IMR-90 (cell line): ENCODE measurements at places on chromosomes 5 and 9. TPM values are rescaled to one million over a fixed set of nuclear protein-coding genes. Genes with fewer than 3 reads are reported as not detected.

FYB1 gene
- not detected in 2 replicates for total RNA-seq

NR6A1 gene
- 0.28 and 0.36 TPM in 2 replicates for total RNA-seq

ZNF454 gene
- under 0.01 and 0.18 TPM in 2 replicates for total RNA-seq

SLC25A2 gene
- 0.28 TPM in 1 of 2 replicates, not detected in the other for total RNA-seq

IRX1 gene
- not detected in 2 replicates for total RNA-seq

ANKRD31 gene
- under 0.01 TPM in 2 replicates for total RNA-seq

LCN2 gene
- not detected in 2 replicates for total RNA-seq

SPATA31C1 gene
- not detected in 2 replicates for total RNA-seq

DNA sequence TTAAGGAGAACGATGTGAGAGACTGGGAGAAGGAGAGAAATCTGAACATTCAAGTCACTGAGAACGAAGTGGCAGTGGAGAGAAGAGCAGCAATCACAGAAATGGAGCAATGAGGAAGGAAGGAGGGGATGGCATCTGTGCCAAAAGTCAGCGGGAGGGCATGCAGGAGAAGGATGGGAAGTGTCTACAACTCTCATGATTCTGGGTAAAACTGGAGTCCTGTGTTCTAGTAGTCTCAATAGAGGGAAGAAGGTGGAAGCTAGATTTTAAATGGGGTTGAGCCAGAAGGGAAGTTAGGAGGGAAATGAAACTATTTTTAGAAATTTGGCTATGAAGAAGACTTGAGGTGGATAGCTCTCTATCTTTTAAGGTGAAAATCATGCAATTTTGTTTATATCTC, 39.1 kb upstream of the SPATA31C2 start:
- no peak for DNase-seq

GRCh38 chr9:93020771-93021670, 37.5 kb upstream of the SUSD3 start:
- DNase-seq = no peak

- DNase-seq = no peak
Observed at GRCh38 chr5:157492886-157493285, 32.9 kb downstream of the NIPAL4 start.

DNA sequence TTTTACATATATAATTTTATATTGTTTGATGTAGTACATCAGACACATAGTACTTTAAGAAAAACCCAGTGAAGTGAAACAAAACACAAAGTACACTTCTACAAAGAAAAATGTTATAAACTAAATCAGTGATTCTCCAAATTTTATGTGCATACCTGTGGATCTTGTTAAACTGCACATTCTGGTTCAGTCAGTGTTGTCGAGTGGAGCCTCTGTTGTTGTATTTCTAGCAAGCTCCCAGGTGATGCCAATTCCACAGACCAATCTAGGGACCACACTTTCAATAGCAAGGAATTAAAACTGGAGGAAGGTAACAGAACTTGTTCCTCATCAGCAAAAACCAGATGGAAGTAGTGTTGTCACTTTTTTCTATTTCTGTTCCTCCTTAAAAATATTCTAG, 183.8 kb upstream of the CD180 start:
- DNase-seq = no peak

DNA sequence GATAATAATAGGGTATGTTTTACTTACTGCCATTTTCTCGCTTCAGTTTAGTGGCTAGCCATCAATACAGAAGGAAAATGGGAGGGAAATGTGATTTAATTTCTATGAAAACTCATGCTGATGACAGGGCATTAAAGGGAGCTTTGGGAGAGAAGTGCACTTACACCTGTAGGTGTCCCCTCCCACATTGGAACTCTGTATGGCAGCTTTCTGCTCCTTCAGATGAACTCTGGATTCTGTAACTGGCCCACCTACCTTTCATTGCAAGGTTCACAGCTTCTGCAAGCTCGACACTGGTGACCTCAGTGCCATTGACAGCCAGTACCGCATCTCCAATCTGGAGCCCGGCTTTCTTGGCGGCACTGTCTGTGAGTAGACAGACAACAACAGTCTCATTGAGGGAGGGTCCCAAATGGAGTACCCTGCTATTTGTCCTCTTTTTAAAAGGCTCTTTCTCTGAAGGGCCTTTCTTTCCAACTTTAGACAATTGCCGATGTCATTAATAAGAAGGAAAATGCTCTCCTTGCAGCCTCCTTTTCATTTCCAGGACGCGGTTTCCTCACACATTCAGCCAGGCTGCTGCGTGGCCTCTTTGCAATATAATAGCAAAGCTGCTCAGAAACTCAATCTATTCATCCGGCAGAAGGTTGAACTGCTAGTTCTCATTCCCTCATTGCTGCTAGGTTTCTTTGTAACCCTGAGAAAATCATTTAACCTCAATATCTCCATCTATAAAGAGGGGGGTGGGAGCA, 63.6 kb downstream of the NUDT12 start:
- DNase-seq = no peak

DNA sequence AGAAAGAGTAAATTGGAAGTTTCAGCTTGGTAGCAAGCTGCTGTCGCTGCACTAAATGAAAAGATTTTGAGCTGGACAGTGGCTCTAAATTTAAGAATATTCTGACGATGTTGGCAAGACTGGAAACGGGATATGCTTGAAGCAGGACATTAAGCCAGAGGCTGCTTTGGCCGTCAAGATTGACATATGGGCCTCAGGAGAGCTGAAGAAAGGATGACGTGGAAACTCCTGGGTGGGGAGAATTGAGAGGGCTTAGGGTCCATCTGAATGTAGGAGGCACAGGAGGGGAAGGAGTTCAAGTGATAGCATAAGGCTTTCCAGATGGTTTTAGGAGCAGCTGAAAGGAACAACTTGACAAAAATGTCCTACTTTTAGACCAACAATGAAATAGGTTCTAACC, 108.9 kb downstream of the PAPPA start:
- DNase-seq = no peak

- DNase-seq = no peak
Observed at GRCh38 chr5:64188776-64189175, 23.1 kb downstream of the RNF180 start.

- no peak for DNase-seq
Observed at GRCh38 chr9:99072040-99072394, 32.9 kb upstream of the TGFBR1 start.

DNA sequence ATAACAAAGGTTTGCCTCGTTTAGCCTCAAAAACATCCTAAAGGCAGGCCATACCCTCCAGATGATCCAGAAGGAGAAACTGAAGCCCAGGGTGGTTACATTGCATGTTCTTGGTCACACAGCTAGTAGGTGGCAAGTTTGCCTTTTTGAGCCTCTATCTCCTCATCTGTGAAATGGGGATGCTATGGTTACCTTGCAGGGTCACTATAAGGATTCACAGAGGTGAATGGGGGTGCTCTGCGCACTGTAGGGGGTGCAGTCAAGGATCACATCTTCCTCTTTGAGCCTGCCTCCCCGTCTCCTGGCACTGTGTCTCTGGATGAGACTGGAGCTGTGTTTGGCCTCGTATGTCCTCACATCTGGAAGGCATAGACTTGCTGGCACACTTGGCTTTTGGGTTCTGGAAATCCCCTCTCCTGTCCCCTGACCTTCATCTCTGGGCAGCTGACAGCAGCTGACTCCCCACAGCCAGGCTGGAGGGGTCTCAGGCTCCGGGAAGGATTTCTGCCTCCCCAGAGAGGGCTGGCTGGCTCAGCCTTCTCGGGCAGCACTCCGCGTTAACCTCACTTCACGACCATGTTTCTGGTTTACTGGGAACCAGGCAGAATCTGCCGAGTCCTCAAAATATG, 167.7 kb downstream of the RGS3 start:
- no peak for DNase-seq

DNA sequence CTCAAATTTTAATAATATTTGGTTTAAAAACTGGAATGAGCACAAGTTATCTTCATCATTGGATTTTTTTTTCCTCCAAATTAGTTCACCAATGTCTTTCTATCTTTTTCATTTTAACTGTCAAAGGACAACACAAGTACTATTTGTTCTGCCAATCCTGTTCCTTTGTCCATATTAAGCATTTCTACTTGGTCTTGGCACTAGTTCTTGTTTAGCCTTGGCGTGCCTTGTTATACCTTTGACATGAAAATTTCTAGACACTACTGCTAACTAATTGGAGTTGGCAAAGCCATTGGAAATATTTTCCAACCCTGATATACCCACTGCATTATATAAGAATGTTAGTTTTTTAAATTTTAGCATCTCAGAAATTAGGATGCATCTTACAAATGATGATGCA, 3.8 kb downstream of the SPINK6 start:
- DNase-seq = no peak

- DNase-seq = no peak
Observed at GRCh38 chr5:52668139-52668538, 119.6 kb upstream of the ITGA1 start.

DNA sequence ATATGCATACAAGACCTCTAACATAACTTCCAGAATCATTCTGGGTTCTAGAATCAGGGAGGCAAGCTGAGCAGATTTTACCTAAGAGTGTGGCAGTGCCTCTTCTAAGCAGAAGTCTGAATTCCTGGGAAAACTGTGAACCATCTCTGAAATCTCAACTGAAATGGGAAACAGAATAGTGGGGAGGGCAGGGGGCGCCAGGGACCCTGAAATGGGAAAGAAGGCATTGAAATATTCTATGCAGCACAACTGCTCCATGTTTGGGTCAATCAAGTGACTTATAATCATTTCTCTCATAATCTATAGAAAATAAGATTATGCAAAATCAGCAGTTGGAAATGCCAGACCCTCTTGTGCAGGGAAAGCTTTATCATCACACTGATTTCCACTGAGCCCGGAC, 156.1 kb downstream of the EBF1 start:
- no peak for DNase-seq

- no peak for DNase-seq
Observed at GRCh38 chr5:97797994-97798451, 615.0 kb upstream of the RIOK2 start.

GRCh38 chr5:125370461-125371205, 624.2 kb upstream of the ZNF608 start:
- DNase-seq = no peak

DNA sequence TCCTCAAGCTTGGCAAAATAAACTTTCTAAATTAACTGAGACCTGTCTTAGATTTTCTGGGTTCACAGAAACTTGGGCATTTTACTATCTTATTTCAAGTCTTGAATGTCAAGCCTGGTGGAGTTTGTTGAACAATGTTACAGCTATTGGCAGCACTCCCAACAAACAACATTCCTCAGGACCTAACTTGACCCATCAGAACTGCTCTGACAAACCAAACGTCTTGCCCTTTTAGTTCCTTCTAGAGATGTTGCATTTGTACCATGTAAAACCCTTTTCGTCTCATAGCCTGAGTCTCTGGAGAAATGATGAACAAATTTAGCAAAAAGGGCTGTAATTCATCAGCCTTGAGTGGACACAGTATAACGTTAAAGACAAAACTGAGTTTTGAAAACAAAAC, 51.1 kb downstream of the GNA14 start:
- no peak for DNase-seq

DNA sequence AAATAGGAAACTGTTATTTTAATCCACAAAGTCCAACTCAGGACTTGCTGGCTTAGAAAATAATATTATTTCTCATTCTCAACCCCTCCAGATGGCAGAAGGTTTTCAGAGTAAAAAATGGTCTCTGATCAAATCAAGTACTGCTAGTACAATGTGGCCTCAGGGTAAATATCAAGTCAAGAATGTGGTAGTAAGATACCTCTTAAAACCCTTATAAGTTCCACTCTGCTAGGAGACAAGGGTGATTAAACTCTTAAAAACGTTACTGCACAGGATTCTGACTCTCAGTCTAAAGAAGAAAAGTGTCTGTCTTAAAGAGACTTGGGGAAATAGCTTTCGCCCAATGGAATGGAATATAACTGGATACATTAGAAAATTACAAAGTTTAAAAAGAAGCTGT, 120.8 kb upstream of the PDE4D start:
- DNase-seq = no peak

DNA sequence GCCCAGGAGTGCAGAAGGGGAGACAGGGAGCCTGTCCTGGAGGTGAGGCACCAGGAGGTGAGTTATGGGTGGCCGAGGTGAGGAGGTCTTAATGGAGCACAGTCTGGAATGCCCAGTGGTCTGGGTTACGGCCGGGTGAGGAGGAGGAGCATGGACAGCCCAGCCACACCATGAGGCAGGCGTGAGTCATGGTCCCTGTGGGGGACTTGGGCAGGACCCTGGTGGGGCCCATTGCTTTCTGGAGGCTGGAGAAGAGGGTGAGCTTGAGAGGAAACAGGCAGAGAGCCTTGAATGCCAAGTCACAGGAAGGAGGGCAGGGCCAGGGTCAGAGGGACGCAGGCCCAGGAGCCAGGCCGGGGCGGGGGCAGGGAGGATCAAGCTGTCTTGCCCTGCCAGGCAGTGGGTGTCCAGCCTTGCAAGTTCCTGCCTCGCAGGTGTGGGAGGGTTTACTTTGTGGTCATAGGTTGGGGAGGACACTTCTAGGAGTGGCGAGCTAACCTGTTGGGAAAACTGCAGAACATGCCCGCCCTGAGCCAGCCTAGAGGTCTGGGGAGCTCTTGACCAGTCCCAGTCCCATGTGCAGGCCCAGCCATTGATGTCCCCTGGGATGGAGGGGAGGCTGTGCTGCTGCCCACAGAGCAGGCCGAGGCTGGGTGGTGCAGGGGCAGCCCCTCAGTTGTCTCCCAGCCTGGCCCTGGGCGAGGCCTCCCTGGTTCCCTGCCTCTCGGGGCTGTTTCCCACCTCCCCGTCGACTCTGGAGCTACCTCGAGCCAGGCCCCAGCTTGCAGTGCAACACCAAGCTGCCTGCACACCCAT, 2.8 kb downstream of the CACNA1B start:
- no peak for DNase-seq

DNA sequence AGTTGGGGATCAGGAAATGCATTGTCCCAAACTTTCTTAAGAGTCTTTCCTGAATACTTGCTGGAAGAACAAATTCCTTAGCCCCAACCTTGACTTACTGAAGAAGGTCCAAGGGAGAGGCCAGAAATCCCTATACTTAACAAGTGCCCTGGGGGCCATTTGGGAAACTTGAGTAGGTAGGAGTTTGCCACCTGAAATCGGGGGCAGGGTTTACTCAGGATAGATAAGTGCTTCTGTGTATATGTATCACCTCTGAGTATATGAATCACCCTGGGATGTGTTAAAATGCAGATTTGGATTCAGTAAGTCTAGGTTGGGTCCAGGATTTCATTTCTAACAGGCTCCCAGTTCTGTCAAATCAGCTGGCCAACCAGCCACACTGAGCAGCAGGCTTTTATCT, 47.9 kb upstream of the MYO10 start:
- no peak for DNase-seq

GRCh38 chr9:95315108-95315746, 2.3 kb downstream of the FANCC start:
- no peak for DNase-seq

GRCh38 chr5:172478256-172478655, 23.9 kb upstream of the SH3PXD2B start:
- no peak for DNase-seq

DNA sequence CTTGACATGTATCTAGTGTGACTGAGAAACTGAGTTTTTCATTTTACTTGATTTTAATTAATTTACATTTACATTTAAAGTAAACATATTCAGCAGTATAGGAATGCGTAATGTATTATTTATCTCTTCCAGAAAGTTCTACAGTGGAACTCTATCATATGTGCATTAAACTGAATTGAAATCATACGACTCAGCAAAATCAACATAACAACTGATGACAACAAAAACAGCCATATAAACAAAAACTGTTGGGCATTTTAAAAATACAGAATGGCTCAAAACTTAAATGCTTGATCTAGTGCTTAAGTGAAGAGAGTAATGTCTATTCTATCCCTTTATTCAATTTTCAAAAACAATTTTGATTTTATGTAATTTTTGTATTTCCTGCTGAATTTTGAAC, 134.4 kb downstream of the TRPM3 start:
- DNase-seq = no peak
